Activated CD4-positive, alpha-beta memory T cell treated with anti-CD3 and anti-CD28 coated beads, Interleukin-2, amount 10 ng/mL, durations not matched to agents 7 days and 5 days (primary cell): ENCODE measurements at places on chromosomes 11 and 22. TPM values are rescaled to one million over a fixed set of nuclear protein-coding genes. Genes with fewer than 3 reads are reported as not detected.

Gene BEST1
- total RNA-seq, result 0.25 TPM

Gene KCNJ1
- not detected for total RNA-seq

Gene FBXO3
- total RNA-seq, result 30.9 TPM

Gene SLC22A8
- not detected for total RNA-seq

Gene P2RX6
- 0.23 TPM for total RNA-seq

Gene CASP5
- not detected for total RNA-seq
